ENCODE measurements at places on chromosomes 1 and 21.

DNA sequence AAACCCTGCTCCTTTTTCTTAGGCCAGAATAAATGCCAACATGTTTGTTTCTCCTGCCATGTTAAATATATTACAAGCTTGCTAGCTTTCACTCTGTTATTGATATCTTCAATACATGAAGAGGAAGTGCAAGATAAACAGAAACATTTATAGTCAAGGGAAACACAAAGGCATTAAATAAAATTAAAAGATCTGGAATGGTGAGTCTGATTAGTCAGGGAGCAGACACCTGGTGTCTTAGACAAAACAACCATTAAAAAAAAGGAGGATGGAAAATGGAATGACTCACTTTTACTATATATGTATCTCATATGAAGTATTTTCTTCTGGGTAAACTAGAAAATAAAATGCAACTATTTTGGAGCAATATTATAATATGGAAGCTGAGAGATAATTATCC is 123.3 kb downstream of the SMYD3 start:
- DNase-seq: no peak

- no peak for DNase-seq
Observed at GRCh38 chr1:112342558-112342957, 53.5 kb upstream of the CTTNBP2NL start.

- DNase-seq: peak; percentile 14
Observed at GRCh38 chr1:87151500-87152421, 176.9 kb upstream of the LMO4 start.

DNA sequence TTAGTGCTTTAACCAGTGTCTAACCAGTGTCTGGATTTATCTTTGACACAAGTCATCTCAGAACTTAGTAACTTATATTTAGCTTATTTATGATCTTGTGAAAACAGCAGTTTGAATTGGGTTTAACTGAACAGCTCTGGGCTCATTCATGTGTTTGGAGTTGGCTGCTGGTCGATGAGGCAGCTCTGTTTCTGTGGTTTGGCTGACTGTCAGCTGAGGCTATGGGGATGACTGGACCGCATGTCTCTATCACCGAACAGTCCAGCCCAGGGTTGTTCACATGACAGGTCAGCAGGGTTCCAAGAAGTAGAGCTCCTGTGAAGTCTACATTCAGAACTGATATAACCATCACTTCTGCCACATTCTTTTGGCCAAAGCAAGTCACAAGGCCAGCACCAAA is 29.1 kb upstream of the C21orf91 start:
- DNase-seq: no peak

- DNase-seq: no peak
Observed at GRCh38 chr1:151371370-151372057, 991 bp downstream of the SELENBP1 start.

Data from activated T-cell treated with anti-CD3 and anti-CD28 coated beads for 4 hours (primary cell).